CD4-positive, alpha-beta T cell treated with Interleukin-4 for 4 hours (primary cell): ENCODE measurements at places on chromosomes 1 and 21.

GRCh38 chr21:14306126-14306907, 76.6 kb downstream of the HSPA13 start:
- DNase-seq, result no peak

GRCh38 chr1:220278991-220279390, 6.7 kb upstream of the RAB3GAP2 start:
- no peak for DNase-seq

GRCh38 chr1:5571861-5572401, 420.3 kb downstream of the NPHP4 start:
- DNase-seq, result no peak

GRCh38 chr1:7420470-7421100, 350.5 kb upstream of the VAMP3 start:
- DNase-seq, result no peak

- DNase-seq, result no peak
Measured at GRCh38 chr1:41678111-41678878, 193.8 kb upstream of the EDN2 start.

GRCh38 chr1:198153804-198154203, 3.0 kb upstream of the NEK7 start:
- DNase-seq, result no peak

DNA sequence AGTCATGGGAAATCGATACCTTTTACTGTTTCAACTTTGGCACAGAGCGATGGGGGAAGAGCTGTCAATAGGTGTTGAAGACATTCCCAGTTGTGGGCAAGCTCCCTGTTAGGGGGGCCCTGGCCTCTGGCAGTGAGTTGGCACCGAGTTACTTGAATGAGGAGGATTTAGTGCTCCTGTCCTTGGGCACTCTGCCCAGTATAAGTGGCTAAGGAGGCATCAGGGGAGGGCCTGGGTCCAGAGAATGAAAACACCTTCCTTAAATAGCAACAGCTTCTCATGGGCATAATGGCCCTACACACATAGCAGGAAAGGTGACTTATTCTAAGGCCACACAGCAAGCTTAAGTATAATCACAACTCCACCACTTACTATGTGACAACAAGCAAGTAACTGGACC, 664.4 kb downstream of the PTPRU start:
- DNase-seq, result no peak

DNA sequence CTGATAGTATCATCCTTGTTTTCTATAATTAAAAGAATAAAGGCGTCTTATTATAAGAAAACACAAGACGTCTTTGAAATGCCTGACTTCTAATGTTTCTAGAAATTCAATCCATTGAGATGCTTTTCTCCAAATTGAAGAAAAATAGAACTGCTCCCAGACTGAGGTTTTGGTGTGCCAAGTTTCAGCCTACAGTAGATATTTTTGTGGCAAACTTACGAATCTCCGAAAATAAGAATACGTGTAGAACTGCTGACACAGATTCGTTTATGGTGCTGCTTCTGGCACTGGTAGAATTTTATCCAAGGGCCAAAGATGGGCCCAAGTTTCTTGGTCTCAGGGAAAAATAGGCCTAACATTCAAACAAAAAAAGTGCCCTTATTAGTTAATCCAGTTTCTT, 554.5 kb upstream of the NR5A2 start:
- no peak for DNase-seq

GRCh38 chr1:154349121-154349520, 23.8 kb downstream of the ATP8B2 start:
- DNase-seq, result no peak

GRCh38 chr21:32708069-32708468, 19.7 kb downstream of the SYNJ1 start:
- DNase-seq, result no peak
